Esophagus squamous epithelium (tissue), 5 donors: ENCODE measurements at places on chromosomes 7 and 10.

- no peak for DNase-seq
Measured at GRCh38 chr7:158281441-158281840, 306.2 kb downstream of the PTPRN2 start.

GRCh38 chr7:95811846-95812445 is 39.6 kb downstream of the DYNC1I1 start:
- DNase-seq, result no peak

GRCh38 chr10:45380903-45381620 is 7.0 kb downstream of the ALOX5 start:
- DNase-seq, result no peak

DNA sequence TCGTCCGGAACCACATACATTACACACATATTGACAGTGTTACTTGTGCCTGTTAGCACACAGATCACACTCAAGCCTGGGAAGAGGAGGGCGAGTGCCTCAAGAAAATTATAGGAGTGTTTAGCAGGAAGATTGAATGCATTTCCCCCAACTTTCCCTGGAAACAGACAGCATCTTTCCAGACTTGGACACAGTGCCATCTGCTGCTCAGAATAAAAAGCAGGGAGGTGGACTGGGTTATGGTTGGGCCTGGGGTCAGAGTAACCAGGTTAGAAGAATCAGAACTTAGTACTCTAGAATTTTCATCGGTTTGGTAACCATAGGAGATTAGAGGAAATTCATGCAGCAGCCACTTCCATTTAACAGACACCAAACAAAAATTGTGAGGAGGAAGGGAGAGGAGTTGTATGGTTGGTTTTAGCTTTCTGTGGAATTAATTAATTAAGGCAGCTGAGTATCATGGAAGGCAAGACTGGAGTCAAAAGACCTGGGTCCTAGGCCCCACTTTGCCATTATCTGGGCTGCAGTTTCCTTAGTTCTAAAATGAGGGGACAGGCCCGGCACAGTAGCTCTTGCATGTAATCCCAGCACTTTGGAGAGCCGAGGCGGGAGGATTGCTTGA is 43.4 kb upstream of the OPTN start:
- no peak for DNase-seq

- no peak for DNase-seq
Measured at GRCh38 chr10:28382525-28383269, 79.8 kb upstream of the MPP7 start.

- DNase-seq, result no peak
Measured at GRCh38 chr10:109418795-109419194, 504.5 kb downstream of the XPNPEP1 start.

DNA sequence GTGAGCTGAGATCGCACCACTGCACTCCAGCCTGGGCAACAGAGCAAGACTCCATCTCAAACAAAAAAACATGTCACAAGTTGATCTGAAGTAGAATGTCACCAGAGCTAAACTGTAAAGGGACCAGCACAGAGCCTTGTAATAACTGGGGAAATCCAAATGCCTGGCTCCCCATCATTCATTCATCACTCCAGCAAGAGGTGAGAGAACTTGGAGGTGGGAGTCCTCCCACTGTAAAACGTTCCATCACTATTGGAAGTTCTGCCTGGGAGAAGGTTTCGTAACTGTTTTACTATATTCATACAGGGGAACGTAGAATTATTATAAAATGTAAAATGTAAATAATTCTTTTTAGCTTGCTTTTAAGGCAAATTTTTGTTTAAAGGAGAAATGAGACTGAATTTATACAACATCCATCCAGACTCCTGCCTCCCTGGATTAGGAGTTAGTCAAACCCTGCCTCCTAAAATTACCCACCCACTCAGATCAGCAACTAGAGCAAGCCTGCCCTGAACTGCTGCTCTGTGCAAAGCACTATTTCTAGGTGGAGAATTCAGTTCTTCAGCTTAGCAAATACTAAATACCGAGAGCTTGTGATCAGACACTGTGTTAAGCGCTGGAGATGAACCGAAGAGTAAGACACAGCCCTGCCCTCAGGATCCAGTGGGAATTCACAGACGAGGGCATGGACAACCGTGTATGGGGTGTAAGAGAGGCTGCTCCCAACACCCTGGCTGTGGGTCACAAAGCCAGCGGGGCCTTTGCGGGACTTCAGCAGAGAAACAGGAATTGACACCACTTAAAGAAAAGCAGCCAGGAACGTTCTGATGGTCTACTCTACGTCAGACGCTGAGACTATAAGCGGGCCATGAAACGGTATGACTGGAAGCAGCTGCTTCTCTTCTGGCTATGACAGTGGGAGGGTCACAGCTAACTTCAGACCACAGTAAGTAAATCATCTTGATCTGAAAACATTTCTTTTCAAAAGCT is 208.3 kb downstream of the ZMYND11 start:
- no peak for DNase-seq

DNA sequence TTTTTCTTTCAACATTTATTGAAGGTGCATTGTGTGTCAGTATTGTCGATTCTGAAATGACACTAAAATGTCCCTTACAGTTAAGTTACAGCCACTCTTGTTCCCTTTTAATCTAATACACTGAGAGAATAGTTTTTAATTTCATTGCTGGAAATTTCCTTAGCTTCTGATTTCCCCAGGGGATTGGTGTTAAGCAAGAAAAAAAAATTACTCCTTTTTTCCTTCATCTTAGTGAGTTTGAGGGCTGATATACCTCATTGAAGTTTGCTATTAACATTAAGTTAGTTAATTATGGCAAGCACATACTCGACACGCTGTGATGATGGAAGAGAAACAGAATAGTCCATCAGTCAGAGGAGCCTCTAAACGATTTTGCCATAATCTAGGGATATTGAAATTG is 57.0 kb upstream of the EXOC4 start:
- DNase-seq, result no peak

- DNase-seq, result no peak
Measured at GRCh38 chr10:132383101-132383500, 13.9 kb upstream of the PWWP2B start.

GRCh38 chr7:28269700-28270361 is 89.2 kb upstream of the JAZF1 start:
- DNase-seq, result no peak

DNA sequence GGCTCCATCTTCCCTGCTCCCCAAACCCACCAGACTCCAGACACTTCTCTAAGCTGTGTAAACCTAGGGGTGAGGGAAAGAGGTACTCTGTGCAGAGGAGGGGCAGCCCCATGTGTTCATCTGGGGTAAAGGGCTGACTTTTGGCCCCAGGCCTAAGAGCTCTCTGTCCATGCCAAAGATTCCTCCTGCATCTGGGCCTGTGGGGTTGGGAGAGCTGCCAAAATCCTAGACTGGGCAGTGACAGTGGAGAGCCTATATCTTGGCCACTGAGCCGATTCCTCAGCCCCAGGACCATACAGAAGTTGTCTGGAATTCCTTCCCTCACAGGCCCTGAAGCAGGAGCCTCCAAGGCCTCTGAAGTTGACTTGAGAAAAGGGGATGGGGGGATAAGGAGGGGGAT is 25.3 kb upstream of the LEP start:
- DNase-seq, result no peak

- no peak for DNase-seq
Measured at GRCh38 chr10:77979221-77979620, 50.1 kb downstream of the POLR3A start.

DNA sequence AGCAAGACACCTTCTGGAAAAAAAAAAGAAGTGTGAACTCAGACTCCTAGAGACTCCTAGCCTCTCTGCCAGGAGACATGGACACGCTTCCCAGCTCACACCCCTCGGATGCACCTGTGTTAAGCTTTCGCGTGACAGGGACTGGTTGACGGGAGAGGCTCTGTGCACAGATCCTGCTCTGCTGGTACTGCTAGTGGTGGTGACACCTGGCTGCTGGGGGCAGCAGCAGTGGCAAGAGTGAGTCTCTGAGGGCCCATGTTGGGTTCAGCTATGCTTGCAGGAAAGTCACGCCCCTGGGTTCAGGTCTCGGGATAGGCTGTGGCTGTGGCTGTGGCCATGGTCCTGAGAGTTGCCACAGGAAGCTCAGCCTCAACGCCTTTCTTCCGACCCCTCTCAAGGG is 81.1 kb downstream of the XRCC2 start:
- DNase-seq, result no peak

GRCh38 chr10:79445977-79446757 is 743 bp upstream of the ZCCHC24 start:
- no peak for DNase-seq

DNA sequence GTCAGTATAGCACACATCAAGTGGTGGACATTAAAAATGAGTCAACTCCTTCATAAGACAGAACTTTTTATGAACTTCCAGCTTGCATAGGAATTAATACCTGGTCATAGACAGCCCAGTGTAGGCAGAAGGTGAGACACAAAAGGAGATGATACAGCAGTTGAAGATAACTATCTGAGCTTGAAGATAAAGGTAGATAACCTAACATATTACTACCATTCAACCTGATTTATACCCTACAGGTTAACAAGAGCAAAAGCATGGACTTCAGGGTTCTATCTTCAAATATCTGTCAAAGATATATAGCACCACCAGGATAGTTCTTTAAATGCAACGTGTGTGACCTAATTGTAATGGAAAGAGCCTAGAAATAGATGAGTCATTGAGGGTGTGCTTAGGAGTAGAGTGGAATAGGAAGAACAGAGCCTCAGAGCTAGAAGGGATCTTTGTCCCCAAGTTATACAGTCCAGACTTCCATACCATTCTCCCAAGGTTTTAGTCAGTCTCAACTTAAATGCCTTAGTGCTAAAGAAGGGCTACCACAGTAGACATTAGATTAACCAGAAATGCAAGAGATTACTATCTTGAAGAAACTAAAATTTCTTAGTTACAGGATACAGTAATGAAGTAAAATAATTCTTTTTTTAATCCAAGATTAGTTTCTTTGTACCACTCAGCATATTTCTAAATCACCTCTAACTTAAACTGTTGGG is 9.2 kb downstream of the ZNF800 start:
- no peak for DNase-seq

DNA sequence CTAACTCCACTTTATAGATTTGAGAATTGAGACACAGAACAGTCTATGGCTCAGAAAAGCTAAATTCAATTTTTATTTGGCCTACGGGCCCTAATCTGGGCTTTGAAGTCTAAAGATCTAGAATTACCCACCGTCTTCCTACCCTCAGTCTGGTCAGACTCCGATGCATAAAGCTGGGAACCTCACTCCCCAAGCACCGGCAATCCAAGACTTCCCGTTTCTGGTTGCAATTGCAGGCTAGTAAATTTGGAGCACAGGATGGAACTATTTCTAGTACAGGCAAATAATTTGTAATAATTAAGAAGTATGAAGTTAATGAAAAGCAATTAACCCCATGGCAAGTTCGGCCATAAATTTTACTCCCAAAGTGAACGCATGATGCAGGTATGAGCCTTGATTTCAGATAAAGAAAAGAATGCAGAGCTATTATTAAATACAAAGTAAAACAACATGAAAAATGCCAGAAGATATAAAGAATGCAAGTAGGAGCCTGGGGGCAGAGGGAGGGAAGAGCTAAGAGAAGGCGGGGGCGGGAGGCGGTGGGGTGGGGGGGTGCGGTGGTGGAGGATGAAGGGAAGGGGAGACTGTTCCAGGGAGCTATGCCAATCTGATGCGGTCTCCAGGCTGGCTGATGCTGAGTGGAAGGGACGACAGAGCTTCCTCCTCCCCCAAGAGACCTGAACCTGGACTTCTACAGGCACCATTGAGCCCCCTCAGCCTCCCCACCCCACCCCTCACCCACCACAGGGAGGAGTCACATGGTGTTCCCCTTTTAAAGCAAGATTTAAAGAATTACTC is 45.1 kb downstream of the BPGM start:
- DNase-seq, result no peak

GRCh38 chr7:1740214-1740613 is 70.1 kb downstream of the ELFN1 start:
- DNase-seq, result no peak

- DNase-seq, result no peak
Measured at GRCh38 chr10:102452672-102453340, 1.5 kb upstream of the C10orf95 start.

GRCh38 chr7:92359801-92360200 is 87.5 kb upstream of the GATAD1 start:
- no peak for DNase-seq

- DNase-seq, result no peak
Measured at GRCh38 chr10:93947055-93947454, 46.7 kb upstream of the PLCE1 start.

- no peak for DNase-seq
Measured at GRCh38 chr7:108525327-108525984, 479 bp downstream of the PNPLA8 start.
